ENCODE measurements at places on chromosomes 3 and 15.
A peak's percentile ranks its signal among the peaks of the same experiment; 100 is the strongest.

DNA sequence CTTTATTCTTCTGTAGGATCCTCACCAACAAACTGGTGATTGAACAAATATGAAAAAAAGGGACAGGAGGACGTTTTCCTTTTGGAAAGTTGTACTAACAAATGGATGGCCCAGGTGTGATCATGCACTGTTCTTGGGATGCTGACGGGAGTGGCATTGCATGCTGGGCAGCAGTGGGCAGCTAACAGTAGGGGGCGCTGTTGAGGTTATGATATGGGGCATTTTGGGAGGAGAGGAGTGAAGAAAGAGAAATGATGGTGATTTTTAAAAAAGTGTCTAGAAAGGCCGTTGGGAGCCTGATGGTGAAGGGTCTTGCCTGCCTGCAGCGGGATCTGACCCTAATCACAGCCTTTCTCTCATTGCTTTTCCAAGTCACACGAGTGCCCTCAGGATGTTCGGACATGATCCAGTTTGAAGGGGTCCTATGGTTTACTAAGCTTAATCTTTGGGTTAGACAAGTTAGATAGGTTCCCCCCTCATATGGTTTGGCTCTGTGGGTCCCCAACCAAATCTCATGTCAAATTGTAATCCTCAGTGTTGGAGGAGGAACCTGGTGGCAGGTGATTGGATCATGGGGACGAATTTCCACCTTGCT lies 46.2 kb upstream of the PRTG start:
- DNase-seq: peak; percentile 33

DNA sequence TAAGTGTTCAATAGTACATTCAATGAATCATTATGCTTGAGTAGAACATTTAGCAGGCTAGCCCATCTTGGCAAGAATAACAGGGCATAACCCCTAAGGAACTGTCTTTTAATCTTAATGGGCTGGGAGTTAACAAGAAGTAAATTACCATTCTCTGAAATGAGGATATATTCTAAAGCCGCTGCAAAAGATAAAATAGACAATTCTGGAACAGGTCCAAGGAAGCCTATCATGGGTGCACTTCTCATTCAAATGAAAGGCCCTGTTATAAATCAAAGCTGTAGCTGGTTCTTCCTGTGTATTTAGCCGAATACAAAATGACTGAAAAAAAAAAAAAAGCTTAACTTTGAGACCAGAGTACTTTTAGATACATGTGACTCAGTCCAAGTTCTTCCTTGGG lies 15.6 kb downstream of the MTHFS start:
- DNase-seq: no peak

- no peak for DNase-seq
Measured at GRCh38 chr3:48974076-48974864, 15.8 kb upstream of the P4HTM start.

DNA sequence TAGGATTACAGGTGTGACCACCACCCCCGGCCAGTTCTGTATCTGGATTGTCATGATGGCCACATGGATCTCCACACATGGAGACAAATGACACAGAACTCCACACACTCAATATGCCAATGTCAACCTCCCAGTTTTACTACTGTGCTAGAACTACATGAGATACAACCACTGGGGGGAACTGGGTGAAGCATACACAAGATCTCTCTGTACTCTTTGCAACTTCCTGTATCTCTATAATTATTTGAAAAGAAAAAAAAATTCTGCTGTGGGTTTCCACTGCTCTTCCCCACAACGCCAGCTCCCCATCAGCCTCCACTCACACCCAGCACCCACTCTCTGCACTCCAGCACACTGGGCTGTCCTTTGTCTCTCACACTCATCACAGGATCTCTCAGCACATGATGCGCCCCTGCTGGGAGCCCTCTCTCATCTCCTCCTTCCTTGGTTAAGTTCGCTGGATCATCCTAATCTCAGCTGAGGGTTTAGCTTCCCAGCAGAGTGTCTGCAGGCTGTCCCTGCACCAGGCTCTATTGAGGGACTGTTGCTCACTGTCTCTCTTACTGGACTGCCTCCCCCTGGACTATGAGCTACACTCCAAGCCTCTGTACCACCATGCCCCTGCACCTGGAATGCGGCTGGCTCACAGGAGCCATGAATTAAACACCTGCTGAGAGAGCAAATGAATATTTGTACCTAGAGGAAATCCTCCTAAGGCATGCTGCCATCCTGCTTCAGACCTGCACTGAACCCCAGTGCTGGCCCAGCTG lies 10.7 kb upstream of the RAB43 start:
- DNase-seq: no peak

GRCh38 chr3:27451251-27451650 lies 32.9 kb downstream of the SLC4A7 start:
- no peak for DNase-seq

DNA sequence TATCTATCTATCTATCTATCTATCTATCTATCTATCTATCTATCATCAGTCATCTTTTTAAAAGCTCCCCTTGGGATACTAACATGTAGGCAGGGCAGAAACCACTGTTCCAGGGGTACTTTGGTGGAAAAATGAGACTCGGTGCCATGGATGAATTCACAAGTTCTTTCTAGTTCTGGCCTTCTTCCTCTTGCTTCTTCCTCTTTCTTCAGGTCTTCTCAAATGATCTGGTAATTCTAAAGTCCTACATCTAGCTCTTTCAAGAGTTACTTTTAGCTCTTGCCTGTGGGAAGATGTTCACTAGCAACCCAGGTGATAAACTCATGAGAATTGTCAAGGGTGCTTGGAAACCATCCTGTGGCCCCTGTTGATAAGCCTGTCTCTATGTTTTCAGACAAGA lies 168.5 kb upstream of the TBC1D5 start:
- no peak for DNase-seq

GRCh38 chr3:150439657-150440056 lies 31.6 kb downstream of the TSC22D2 start:
- no peak for DNase-seq

DNA sequence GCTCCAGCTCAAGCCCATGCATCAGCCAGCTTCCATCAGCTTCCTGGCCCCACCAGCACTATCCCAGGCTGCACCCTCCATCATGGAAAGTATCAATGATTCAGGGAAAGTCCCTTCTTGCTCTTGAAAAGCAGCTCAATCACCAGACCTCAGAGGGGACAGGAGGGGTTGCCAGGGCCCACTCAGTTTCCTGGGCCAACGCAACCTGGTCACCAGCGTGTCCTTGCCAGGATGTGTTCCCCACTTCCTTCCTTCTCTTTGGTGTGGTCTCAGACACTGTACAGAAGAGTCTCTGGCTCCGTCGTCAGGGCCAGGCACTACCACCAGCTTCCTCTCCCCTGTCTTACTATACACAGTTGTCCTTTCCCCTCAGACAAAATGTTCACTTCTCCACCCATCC lies 3.0 kb downstream of the HDC start:
- no peak for DNase-seq

- DNase-seq: peak; percentile 5
Measured at GRCh38 chr3:140258222-140258724, 323.3 kb downstream of the CLSTN2 start.

GRCh38 chr3:156837115-156837514 lies 11.0 kb downstream of the LEKR1 start:
- DNase-seq: no peak

- peak; percentile 40 for DNase-seq
Measured at GRCh38 chr3:24598695-24599470, 104.2 kb upstream of the THRB start.

- no peak for DNase-seq
Measured at GRCh38 chr3:16500911-16501310, 12.6 kb downstream of the RFTN1 start.

DNA sequence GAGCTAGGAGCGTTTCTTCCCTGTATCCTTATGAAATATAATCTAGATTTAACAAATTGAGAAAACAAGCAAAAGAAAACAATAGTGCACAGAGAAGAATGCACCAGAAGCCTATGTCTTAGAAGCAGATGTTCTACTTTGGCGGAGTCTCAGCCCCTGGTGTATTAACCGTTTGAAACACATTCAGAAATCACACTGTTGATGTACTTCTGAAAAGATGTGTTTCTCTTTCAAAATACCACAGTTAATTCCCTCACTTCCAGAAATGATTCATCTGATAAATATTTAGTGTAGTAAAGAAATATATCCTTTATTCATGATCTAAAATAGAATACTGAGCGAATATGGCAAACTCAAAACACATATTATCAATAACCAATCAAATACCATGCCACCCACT lies 77.7 kb downstream of the CBLB start:
- DNase-seq: peak; percentile 89

- DNase-seq: no peak
Measured at GRCh38 chr3:72641684-72642083, 206.6 kb downstream of the SHQ1 start.

DNA sequence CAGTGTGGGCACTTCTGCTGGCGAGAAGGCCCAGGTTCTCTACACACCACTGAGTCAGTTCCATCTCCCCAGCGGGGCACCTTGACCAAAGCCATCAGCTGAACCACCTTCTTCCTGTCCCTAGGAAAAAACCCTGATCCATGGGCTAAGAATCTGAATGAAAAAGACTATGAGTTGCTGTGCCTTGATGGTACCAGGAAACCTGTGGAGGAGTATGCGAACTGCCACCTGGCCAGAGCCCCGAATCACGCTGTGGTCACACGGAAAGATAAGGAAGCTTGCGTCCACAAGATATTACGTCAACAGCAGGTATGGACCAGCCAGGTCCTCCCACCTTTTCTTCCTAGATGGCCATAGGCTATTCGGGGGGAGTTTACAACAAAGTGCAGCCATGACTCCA lies 29.1 kb downstream of the TF start:
- DNase-seq: no peak

DNA sequence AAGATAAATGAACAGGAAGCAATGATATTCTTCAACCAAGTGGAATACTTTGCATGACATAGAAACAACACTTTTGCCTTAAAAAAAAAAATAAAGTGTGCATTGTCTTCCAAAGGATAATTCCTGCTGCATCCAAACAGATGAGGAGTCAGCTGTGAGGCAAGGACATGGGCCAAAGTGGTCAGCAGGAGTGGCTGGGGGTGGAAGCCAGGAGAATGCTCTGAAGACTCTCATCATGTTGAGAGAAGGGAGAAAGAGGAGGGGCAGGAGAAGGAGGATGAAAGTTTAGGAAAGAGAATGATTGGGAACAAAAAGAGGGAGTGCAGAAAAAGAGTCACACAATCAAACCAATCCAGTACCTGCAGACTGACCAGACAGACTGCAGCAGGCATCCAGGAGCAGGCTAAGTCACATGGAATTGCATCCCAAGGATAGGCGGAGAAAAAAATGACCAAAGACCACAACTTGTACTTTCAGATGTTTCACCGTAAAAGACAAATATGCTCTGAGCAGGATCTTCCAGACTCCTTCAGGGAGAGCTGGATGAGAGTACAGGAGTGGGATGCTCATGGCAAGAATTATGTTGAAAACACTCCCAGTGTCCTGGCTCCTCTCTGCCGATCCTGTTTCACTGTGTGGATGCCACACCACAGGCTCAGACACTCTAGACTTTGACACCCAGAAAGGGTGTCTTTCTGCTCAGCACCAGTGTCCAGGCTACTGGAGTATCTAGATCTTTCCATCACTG lies 11.9 kb downstream of the ABI3BP start:
- no peak for DNase-seq

DNA sequence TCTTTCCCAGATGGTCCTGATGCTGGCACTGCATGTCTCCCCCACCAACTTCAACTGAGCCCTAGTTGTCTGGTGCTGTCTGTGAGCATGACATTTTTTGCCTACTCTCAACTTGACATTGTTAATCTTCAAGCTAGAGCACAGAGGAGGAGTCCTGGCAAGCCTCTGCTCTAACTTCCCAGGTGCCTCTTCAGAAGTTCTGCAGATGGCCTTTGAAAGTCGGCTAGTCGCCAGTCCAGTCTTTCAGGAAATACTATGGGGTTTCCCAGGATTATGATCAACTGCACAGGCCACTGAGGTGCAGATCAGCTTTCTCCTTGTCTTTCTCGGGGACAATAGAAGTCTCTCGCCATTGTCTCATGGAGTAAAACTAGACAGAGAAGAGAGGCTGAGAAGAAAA lies 86.7 kb downstream of the ST8SIA2 start:
- DNase-seq: no peak

DNA sequence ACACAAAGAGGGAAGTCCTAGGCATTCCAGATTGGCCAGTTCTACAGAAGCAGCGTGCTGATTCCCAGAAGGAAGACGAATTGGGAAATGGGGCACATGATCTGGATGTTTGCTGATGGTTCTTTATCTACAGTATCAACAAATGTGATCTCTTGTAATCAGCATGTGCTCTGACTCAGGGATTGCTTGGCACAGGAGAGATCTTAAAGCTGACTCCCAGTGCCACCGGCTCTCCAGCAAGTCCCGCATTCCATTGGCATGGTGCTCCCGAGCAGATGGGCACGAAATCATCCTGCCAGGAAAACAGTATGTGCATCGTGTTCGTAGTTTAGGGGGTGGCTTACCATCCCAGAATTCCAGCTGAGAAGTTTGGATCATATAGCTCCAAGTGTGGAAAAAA lies 259.9 kb upstream of the NR2F2 start:
- no peak for DNase-seq

- peak; percentile 91 for DNase-seq
Measured at GRCh38 chr3:64266065-64266931, 41.0 kb upstream of the PRICKLE2 start.

DNA sequence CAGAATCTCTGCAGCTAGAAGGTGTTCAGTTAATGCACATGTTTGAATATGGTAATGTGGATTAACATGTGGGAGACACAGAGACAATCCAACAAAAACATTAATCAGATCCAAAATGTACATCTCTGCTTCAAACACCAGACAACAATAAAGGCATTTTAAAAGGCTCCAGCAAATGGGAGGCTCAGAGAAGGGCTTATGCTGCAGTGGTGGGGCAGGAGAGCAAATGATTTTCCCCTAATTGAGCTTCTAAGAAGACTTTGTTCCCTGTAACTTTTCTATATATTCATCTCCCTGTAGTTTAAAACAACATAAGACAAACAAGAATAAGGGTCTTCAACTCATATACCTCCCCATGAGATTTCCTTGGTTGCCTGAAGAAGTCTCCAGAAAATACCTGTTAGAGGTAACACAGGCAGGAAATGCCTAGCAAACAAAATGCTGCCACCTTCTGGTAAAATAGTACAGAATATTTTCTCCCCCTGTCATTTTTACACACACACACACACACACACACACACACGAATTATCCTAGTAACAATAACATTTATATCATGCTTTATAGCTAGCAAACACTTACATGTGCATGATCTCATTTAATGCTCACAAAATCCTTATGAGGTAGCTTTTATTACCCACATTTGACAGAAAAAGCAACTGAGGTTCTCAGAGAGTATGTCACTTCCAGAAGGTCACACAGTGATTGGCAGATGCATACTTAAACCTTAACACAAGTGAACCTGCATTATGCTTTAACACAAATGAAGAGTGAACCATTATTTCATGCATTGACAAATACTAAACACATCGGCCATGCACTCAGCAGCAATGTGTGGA lies 123.4 kb upstream of the MB21D2 start:
- DNase-seq: peak; percentile 71

DNA sequence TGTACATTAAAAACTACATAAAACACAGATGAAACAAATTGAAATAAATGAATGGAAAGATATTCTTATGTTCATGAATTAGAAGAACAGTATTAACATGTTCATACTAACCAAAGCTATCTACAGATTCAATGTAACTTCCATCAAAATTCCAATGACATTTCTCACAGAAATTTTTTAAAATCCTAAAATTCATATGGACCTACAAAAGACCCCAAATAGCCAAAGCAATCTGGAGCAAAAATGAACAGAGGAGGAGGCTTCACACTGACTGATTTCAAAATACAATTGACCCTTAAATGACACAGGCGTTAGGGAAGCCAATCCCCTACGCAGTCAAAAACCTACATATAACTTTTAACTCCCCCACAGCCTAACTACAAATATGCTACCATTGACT lies 39.4 kb downstream of the KPNA1 start:
- DNase-seq: no peak

GRCh38 chr3:189911001-189911400 lies 209.7 kb downstream of the P3H2 start:
- DNase-seq: no peak

Data from cardiac fibroblast (primary cell).